ENCODE measurements at places on chromosomes 3 and 15.

DNA sequence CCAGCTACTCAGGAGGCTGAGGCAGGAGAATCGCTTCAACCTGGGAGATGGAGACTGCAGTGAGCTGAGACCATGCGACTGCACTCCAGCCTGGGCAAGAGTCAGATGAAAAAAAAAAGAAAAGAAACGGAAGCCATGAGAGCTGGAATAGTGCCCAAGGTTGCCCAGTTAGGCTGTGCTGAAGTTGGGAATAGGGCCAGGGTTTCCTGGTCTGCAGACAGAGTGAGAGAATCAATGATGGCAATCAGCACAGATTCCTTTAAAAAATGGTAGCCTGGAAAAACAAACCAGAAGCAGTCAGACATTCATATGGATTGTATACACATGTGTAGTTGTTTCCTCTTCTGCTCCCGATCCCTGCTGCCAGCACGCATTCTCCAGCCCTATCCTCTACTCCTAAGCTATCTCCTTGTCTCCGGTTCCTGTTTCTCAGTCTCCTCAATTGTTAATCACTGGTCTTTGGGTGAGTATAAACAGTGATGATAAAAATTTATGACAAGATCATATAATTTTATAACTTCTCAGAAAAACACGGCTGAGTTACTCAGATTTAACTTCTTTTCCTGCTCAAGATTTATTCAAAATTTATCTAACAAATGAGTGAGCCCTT is 316.2 kb upstream of the UMPS start:
- no peak for DNase-seq

GRCh38 chr15:57607570-57608000 is 15.9 kb downstream of the MYZAP start:
- no peak for DNase-seq

- no peak for DNase-seq
Observed at GRCh38 chr3:172511783-172512762, 11.2 kb downstream of the TNFSF10 start.

DNA sequence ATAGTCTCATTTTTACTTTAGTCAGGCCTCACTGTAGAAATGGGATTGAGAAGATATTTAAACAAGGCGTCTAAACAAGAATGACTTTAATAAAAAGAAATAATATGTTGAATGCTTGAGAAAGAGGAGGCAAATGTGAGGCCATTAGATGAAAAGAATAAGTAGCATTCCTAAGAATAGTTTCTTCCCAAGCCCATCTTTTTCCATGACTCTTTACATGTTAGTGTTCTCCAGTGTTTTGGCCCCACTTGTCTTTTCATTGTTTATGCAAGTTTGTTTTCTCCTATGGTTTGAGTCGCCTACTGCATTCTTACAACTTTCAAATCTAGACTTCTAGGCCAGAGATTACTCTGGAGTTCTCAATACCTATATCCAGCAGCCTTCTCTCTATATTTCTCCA is 39.0 kb downstream of the TSC22D2 start:
- DNase-seq: no peak

GRCh38 chr3:100245927-100246326 is 14.9 kb upstream of the TBC1D23 start:
- DNase-seq: no peak

- DNase-seq: no peak
Observed at GRCh38 chr15:57082054-57082728, 163.7 kb downstream of the TCF12 start.

GRCh38 chr3:9930804-9931418 is 2.7 kb upstream of the CRELD1 start:
- no peak for DNase-seq

GRCh38 chr3:46520531-46520930 is 22.8 kb downstream of the RTP3 start:
- no peak for DNase-seq

GRCh38 chr3:47405820-47406761 is 25.3 kb downstream of the PTPN23 start:
- peak; percentile 25 for DNase-seq

DNA sequence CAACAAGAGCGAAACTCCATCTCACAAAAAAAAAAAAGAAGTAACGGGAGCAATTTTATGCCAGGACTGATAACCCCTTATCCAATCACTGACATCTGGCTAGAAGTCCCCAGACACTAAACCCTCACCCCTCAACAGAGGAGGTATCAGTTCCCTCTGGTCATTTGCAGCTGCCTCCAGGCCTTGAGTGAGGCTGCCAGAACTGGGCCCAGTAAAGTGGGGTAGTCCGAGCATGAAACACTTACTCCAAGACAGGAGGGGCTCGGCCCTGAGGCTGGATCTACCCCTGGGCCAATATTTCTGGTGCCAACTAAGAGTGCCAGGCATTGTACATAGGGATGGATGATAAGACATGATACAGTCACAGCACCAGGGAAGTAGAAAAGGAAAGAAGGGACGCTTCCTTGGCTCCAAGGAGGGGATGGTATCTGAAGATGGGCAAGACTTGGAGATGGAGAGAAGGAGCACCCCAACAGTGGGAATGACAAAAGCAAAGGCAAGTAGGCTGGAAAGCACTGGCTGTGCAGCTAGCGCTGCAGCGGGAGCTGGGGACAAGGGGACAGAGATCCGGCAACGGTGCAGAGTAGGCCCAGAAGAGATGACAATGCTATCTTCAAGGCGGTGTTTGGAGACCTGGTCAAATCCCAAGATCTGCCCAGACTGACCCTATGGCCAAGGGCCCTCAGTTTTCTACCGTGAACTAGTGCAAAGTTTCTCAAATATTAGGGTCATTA is 2.2 kb downstream of the XXYLT1 start:
- DNase-seq: no peak

All from hematopoietic multipotent progenitor cell treated with erythropoietin and hydrocortisone succinate and interleukin-3 and kit ligand, for 15 days (in vitro differentiated cells).